ENCODE measurements at places on chromosomes 2 and 18. TPM values are rescaled to one million over a fixed set of nuclear protein-coding genes. Genes with fewer than 3 reads are reported as not detected.

The MYO7B gene
- polyA plus RNA-seq, result not detected

DNA sequence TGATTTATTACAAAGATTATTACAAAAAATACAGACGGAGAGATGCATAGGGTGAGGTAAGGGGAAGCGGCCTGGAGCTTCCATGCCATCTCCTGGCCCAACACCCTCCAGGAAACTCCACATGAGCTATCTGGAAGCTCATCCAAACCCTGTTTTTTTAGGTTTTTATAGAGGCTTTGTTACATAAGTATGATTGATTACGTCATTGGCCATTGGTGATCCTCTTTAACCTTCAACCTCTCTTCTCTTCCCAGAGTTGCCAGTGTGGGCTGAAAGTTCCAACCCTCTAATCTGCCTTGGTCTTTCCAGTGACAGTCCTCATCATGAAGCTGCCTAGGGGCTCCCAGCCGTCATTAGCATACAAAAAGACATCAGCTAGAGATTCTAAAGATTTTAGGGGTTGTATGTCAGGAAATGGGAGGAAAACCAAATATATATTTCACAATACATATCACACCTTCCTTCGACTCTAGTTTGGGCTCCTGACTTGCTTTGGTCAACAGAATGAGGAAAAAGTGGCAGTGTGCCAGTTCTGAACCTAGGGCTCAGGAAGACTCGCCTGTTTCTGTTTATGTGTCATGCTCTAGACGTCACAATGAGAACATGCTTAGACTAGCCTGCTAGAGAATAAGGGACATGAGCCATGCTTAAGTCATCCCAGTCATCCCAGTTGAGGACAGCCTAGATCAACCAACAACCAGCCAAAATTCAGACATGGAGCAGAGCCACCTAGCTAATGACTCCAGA is 54.1 kb downstream of the ETAA1 start:
- H3K4me1 ChIP-seq, result no peaks in the 10 kb centered on the region
- H3K27ac ChIP-seq, result no peak overlapping the region
- peaks cover 3% of the 10 kb centered on the region for H3K27me3 ChIP-seq
- no peaks in the 10 kb centered on the region for H3K36me3 ChIP-seq
- no peak for DNase-seq

The TRMT61B gene
- polyA plus RNA-seq, result 16.3 TPM

The TMEFF2 gene
- polyA plus RNA-seq, result not detected

The DLX2 gene
- polyA plus RNA-seq, result 0.37 TPM

DNA sequence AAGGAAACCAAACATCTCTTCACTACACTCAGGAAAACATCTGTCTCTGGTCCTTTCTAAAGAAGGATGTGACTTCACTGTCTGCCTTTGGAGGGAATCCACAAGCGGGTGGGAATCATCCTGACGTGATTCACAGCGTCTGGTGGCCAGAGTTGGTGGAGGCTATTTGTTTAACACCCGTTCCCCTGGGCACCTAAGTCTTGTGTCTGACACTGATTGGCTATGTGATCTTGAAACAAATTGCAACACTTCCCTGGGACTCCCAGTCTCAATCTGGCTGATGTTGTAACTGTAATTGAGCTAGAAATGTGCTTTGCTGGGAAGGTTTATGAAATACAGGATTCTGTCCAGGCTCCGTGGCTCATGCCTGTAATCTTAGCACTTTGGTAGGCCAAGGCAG is 28.8 kb upstream of the SIX3 start:
- H3K27ac ChIP-seq, result no peak overlapping the region
- peaks cover 8% of the 10 kb centered on the region for H3K27me3 ChIP-seq
- H3K36me3 ChIP-seq, result no peaks in the 10 kb centered on the region
- H3K4me1 ChIP-seq, result no peaks in the 10 kb centered on the region
- H3K4me3 ChIP-seq, result no peak overlapping the region

The CRYBA2 gene
- not detected for polyA plus RNA-seq

Measured in immature natural killer cell (primary cell).